ENCODE measurements at places on chromosomes 1 and 21.
A peak's percentile ranks its signal among the peaks of the same experiment; 100 is the strongest.

GRCh38 chr1:8516793-8517556 lies 199.1 kb downstream of the SLC45A1 start:
- peak; percentile 50 for DNase-seq

- DNase-seq: peak; percentile 50
These were observed 15.6 kb downstream of the TNNT2 start for GRCh38 chr1:201361652-201362504.

DNA sequence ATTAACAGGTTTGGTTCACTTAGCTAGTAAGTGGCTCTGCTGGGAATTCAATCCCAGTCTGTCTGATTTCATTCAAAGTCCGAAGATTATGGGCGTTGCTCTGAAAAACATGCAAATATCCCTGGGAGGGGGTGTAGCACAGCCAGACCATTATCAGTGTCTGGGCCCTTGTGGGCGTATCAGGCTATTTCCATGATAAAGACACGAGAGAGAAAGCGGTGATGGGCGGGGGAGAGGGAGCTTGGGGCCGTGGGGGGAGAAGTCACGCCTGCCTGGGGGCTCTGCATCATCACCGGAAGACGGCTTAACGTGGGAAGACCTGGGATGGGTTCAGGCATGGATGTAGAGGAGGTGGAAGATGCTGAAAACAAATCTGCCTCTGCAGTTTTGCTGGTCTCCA lies 25.8 kb downstream of the IL6R start:
- DNase-seq: no peak

DNA sequence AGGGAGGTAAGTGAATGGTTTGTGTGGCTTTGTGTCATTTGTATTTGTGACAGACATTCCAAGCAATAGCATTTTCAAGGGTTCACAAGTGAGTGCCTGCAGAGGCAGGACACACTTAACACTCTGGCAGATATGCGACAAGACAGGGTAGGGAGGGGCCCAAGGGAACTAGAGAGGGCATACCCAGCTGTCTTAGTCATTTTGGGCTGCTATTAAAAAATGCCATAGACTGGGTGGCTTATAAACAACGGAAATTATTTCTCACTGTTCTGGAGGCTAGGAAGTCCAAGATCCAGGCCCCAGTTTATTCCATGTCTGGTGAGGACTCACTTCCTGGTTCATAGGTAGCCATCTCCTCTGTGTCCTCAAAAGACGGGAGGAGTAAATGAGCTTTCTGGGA lies 137.4 kb downstream of the FGGY start:
- peak; percentile 83 for DNase-seq

DNA sequence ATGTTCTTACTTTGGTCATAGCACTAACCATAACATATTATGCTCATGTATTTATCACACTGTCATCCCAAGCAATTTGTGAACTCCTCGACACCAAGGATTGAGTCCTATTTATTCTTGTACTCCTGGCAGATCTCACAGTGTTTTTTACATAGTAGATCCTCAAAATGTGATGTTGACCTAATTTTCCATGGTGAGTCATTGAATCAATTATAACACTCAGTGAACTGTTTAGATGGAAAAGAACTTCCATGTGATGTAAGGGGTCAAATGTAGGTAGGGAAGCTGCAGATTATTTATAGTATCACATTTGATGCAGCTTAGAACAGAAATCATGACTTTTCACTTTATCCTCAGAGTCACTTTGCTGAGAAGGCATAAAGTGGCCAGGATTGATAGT lies 281.9 kb upstream of the ADAMTS5 start:
- no peak for DNase-seq

- no peak for DNase-seq
These were observed 58.4 kb downstream of the GDAP2 start for GRCh38 chr1:117871013-117871412.

DNA sequence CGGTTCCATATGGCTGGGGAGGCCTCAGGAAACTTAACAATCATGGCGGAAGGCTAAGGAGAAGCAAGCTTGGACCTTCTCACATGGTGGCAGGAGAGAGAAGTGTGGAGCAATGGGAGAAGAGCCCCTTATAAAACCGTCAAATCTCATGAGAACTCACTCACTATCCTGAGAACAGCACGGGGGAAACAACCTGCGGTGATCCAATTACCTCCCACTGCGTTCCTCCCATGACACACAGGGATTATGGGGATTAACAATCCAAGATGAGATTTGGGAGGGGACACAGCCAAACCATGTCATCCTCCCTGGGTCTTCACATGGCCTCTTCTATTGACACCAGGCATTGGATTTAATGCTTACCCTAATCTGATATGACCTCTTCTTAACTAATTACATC lies 455.1 kb upstream of the VAMP3 start:
- DNase-seq: no peak

- no peak for DNase-seq
These were observed 14.6 kb downstream of the C1orf198 start for GRCh38 chr1:230853731-230854130.

GRCh38 chr21:44090325-44090724 lies 16.9 kb upstream of the PWP2 start:
- DNase-seq: no peak

- DNase-seq: no peak
These were observed 33.9 kb downstream of the TMEM51 start for GRCh38 chr1:15187175-15188129.

DNA sequence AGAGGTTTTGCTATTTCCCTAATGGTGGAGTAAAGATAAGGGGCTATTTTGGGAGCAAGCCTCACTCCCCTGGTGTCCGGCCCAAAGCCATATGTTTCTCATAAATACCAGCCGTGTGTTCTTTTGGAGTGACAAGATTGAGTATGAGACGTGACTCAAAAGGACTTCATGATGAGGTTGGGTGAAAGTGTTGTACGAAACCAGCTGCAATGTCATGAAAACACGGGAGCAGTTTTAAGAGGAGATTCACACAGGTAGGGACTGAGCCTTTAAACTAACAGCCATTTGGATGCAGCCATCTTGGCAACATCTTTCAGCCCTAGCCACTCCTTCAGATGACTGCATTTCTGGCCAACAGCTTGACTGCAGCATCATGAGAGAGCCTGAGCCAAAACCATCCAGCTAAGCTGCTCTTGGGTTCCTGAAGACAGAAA lies 532.3 kb upstream of the USP24 start:
- DNase-seq: peak; percentile 37

GRCh38 chr1:34597877-34598514 lies 156.9 kb upstream of the GJB5 start:
- DNase-seq: peak; percentile 66

DNA sequence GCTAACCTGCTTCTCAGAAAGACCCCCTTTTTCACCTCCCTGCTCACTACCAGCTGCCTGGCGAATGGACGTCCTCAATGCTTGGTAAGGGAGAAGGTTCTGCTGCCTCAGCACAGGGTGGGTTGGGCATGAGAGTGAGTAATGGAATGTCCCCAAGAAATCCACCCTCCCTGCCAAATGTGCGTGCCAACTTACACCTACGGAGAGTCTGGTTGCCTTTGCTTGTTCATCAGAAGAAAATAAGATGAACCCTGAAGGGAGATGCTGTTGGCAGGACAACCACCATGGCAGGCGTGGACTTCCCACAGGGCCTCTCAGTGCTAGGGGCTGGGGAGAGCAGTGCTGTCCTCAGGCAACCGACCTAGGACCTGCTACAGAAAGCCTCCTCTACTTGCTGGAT lies 106.0 kb downstream of the XCL2 start:
- no peak for DNase-seq

DNA sequence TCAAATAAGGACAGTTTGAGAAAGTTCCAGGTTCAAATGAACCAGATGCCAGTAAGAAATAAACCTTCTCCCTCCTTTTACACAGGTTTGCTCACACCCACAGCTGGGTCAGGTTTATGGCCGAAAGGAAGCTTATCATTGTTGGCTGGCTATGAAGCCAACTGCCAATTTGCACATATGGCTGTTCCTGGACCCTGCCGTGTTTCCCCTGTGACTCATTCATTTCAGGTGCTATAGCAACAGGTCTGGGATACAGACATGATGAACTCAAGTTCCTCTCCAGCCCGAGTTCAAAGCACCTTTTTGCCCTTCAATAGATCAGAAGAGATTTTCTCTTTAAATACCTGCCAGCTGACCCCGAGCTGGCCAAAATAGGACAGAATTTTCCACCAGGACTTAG lies 134.4 kb upstream of the SMYD2 start:
- no peak for DNase-seq

GRCh38 chr1:94243665-94244064 lies 6.3 kb upstream of the ARHGAP29 start:
- DNase-seq: no peak

DNA sequence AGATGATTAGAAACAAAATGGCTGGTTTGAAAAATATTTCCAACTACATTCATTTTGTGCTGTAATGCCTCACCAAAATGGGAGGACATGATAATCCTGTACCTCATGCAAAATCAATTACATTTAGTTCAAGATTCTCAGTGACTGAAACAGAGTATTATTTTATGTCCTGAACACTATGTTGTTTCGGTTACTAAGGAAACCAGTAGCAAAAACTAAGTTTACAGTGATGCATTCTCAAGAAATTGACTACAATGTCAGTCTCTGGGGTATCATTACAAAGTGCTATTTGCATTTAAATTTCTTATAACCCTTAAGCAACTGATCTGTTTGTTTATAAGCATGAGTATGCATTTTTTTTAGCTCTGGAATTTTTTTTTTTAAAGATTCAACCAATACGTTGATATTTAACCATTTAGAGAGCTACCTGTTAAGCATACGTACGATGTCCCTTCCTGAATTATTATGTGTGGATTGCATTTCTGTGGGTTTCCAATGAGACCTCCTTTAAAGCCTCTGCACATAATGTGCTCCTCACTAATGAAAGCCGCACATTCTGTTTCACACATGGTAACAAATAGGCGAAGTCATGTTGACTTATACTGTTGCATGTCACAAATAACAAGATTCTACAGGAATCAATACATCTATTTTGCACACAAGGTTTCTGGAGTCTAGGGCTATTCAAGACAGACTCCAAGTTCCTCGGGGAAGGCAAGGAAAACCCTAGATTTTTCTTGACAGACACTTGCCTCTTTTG lies 1035.7 kb downstream of the ADGRL2 start:
- DNase-seq: peak; percentile 8

- no peak for DNase-seq
These were observed 120.5 kb upstream of the WNT4 start for GRCh38 chr1:22263359-22263758.

GRCh38 chr21:14975136-14975919 lies 89.5 kb downstream of the NRIP1 start:
- no peak for DNase-seq

GRCh38 chr1:172252958-172253357 lies 167.5 kb upstream of the C1orf105 start:
- DNase-seq: no peak

GRCh38 chr1:226064816-226065248 lies 2.3 kb downstream of the H3-3A start:
- DNase-seq: peak; percentile 64

DNA sequence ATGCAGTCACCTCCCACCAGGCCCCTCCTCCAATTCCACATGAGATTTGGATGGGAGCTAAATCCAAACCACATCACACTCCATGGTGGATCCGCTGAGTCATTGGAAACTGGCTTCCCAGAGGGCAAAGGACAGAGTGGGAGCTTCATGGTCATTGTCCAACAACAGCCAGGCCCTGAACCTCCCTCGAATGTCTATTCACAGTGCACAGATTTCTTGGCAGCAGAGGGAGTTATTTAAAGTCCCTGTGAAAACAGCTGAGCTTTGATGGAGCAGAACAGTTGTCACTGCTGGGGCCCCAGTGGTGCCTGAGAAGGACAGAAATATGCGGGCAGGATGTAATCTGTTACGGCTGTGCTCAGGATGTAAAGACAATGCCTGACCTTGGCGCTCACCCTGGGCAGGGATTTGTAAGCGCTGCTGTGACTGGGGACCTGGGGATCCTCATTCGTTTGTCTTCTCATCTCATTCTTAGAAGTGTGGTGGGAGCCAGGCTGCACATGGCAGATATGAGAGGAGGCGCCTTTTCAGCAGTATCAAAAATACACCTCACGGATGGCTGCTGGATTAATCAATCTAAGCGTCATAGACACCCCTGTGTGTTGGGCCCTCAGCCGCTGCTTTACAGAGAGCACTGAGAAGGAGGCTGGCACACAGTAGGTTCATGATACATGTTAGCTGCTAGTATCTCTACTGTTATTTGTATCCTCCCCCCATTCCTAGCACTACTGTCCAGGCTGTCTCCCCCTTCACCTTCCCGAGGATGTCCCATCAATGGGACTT lies 439.4 kb downstream of the PTPRU start:
- no peak for DNase-seq

GRCh38 chr1:198676253-198676652 lies 37.4 kb downstream of the PTPRC start:
- no peak for DNase-seq

- no peak for DNase-seq
These were observed 139.6 kb downstream of the S1PR1 start for GRCh38 chr1:101376121-101377083.

DNA sequence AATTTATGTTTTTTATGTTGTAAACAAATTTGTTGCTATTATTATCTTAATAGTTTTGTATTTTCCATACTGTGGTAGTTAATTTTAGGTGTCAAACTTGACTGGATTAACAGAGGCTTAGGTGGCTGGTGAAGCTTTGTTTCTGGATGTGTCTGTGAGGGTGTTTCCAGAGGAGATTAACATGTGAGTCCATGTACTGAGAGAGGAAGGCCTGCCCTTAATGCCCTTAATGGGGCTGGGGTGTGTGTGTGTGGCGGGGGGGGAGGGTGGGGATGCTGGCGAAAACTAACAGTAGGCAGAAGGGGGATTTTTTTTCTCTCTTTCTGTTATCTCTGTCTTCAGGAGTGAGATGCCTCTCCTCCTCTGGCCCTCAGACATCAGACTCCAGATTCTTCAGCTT lies 1.9 kb downstream of the OR14A16 start:
- no peak for DNase-seq

- DNase-seq: no peak
These were observed 1.4 kb downstream of the B4GALT3 start for GRCh38 chr1:161175771-161176453.

- peak; percentile 88 for DNase-seq
These were observed 2.7 kb downstream of the GRHL3 start for GRCh38 chr1:24321697-24322469.

DNA sequence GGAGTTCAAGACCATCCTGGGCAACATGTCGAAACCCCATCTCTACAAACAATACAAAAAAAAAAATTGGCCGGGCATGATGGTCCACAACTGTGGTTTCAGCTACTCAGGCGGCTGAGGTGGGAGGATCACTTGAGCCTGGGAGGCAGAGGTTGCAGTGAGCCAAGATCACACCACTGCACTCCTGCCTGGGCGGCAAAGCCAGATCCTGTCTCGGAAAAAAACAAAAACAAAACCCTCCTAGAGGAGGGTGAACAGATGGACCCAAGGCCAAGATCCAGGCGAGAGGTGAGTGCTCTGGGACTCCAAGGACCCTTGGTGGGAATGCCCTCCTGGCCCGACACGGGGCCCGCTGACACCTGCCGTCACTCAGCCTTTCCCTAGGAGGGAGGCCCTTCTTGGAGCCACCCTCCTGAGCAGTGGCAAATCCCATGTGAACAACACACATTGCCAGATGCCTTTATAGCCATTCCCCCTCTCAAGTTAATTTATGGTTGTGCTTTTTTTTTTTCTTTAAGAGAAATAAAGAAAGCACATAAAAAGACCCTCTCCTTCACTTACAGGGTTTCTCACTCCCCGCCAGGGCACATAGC lies 380 bp downstream of the TFF2 start:
- no peak for DNase-seq
